ENCODE measurements at places on chromosomes 7 and 10.

GRCh38 chr7:118720632-118721031 lies 496.1 kb downstream of the ANKRD7 start:
- DNase-seq, result no peak

DNA sequence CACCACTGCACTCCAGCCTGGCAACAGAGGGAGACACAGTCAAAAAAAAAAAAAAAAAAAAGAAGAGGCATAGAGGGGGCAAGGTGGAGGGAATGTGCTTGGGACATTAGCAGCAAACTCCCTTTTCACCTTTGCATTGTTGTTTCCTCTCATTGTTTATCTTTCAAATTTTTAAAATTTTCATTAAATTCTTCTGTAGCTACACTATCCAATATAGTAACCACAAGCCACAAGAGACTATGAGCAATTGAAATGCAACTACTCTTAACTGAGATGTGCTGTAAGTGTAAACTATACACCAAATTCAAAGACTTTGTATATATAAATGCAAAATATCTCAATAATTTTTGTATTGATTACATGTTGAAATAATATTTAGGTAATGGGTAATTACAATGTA lies 43.4 kb downstream of the EBLN1 start:
- DNase-seq, result no peak

DNA sequence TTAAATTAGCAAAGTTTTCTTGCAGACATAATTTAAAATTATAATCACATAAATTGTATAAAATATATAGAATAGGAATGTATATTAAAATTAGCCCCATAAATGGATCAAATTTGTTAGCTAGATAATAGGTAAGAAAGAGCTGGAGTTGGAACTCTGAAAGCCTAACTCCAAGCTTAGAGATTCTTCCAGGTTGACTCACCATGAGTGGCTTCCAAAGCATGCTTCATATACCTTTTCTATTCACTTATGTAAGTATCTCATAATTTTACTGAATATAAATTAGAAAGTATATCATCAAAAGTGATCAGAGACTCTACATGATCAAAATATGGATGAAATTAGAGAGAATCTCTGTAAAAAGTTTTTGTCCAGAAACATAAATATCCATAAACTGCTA lies 320.7 kb upstream of the MAGI2 start:
- DNase-seq, result no peak

DNA sequence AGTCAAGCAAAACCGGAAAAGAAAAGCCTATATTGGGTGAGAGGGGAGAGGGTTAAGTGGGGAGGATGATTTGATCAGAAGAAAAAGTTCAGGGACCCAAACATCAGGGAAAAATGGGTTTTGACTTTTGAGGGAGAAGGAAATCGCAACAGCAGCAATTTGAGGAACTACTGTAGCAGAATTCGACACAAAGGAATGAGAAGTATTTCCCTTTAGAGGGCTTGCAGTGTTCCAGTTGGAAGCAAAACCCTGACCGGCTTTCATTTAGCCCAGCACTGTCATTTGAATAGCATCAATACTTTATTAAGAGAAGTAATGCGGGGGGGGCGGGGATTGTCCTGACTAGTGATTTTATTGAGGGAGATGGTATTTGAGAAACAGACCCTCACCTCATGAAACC lies 37.2 kb upstream of the GATA3 start:
- DNase-seq, result no peak

DNA sequence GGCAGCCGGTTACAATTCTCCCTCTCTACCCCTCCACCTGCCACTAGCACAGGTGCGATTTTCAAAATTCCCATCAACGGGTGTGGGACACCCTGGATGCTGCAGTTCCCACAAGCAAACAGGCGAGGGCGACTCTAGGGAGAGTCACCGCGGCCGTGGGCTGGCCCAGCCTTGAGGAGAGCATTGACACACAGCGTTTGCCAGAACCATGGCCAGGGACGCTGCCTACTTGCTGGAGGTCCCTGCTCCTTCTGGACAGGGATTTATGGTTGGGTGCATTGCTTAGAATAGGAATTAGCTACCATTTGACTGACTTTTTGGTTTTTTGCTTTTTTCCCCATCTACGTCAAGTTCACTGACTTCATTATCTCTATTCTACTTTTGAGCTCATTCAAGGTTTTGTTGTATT lies 19.0 kb upstream of the CLDN4 start:
- DNase-seq, result peak; percentile 25

DNA sequence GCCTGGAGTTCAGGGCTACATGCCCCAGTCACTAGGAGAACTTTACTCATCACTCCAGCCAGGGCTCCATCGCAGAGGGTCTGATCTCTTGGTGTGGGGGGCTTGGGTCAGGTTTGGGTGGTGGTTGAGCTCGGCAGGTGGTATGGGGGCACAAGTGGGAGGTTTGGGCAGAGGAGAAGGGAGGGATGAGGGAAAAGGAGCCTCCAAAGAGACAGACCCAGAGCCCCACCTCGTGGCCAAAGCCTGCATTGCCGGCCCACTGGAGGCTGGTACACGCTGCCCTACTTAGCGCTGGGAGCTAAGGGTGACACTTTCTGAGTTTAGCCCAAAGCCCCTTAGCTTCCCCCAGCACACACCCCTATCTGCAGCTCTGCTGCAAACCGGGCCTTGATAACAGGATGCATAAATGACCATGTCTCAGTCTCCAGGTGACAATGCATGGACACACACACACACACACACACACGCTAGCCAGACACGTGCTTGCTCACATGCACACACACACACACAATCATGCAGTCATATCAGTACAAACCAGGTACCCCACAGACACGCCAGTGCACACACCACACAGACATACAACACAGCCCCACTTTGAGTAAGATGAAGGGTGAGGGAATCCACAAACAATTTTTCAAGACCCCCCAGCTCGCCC lies 14.7 kb downstream of the LZTS2 start:
- peak; percentile 74 for DNase-seq

- DNase-seq, result no peak
Observed at GRCh38 chr7:138325434-138325833, 134.6 kb upstream of the TRIM24 start.

DNA sequence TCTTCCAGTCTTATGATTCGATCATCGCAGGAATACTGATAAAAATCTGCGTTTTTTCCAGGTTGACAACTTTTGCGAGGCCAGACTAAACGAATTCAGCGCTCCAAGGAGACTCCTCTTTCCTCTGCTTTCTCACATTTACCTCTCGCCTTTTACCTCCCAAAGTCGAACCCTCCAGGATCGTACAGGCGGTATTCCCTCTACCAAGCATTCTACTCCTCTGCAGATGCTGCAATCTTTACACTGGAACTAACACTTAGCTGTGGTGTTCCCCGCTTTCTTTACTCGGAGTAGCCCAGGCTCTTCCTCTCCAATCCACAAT lies 449 bp downstream of the NUDT5 start:
- no peak for DNase-seq

GRCh38 chr7:34438436-34438835 lies 219.6 kb upstream of the NPSR1 start:
- no peak for DNase-seq

GRCh38 chr10:87053111-87053510 lies 33.0 kb downstream of the FAM25A start:
- no peak for DNase-seq

- no peak for DNase-seq
Observed at GRCh38 chr7:74248156-74248555, 6.0 kb downstream of the RFC2 start.

- no peak for DNase-seq
Observed at GRCh38 chr7:27204851-27205322, 5.0 kb upstream of the HOXA13 start.

- DNase-seq, result no peak
Observed at GRCh38 chr7:112759905-112760304, 30.3 kb downstream of the TMEM168 start.

DNA sequence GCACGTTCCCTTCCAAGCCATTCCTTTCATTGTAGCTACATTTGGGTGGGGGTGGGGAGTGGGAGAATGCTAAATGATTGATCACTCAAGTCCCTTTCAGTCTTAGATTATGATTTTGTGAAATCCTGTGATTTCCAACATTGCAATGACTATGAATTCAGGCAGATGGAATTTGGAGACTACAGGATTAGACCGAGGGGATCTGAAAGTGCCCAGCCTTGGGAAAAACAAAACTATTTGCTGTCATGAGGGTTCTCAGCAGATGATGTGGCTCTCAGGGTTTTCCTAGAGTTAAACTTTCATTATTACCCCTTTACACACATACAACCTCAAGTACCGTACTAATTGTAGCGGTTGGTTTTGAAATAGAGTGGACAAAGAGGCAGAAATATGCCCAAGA lies 4.7 kb downstream of the MACROH2A2 start:
- DNase-seq, result no peak

DNA sequence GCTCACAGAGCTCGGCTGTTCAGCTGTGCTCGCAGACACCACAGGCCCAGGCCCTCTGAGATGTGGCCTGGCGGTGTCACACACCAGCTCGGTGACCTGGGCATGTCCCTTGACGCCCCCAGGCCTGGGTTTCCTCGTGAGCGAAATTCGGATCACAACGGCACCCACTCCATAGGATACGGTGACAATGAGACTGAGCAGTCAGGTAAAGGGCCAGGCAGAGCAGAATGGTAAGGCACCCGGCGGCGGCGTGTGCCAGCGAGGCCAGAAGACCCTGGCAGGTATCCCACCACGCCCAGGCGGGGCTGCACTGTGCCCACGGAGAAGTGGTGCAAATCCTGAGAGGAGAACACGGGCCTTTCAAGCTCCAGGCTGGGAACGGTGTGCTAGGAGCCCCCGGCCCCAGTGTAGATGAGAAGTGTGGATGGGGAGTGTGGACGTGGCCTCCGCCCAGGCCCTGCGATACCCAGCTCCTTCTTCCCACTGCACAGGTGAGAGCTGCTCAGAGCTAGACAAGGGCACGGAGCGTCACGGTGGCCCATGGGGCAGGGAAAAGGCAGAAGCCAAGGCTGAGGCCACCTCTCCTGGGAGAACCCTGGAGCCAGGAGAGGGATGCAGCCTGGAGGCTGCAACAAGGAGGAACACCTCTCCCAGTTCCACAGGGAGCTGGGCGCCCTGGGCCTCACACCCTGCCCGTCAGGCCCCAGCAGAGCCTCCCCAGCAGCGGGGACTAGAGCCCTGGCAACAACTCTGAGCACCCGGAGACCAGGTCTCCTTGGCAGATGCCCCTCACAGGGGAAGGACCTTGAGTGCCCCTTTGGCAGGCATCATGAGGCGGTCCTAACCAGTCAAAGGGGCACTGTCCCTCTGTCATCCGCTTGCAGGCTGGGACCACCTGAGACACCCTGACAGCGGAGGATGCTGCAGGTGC lies 219.1 kb downstream of the MAD1L1 start:
- DNase-seq, result no peak

- no peak for DNase-seq
Observed at GRCh38 chr10:102121739-102122372, 1.7 kb upstream of the LDB1 start.

GRCh38 chr7:129438281-129438838 lies 4.1 kb downstream of the STRIP2 start:
- DNase-seq, result no peak

DNA sequence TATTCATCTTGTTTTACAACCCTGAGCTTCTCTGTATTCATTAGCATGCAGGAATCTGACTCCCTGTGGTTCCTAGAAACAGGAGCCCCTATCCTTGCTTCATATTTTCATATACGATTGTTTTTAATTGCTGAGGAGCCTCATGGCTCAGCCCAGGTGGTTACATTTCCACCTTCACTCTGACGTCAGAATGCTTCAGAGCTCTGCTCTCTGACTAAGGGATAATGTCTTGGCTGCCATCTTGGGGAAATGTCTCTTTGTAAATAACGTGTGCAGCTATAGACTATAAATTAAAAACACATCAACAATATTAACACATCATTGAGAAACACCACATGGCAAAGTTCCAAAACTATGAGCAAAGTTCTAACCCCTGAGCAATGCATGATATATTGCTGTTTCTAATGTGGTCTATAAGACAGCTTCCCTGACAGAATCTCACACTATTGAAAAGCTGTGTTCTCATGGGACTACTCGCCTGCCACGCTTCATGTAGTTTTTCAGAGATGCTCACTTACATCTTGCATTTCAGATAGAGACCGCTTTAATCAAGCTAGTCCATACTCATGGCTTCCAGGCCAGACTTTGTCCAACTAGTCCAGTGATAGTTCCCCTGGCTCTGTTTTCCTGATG lies 227.0 kb downstream of the SORCS3 start:
- DNase-seq, result no peak

DNA sequence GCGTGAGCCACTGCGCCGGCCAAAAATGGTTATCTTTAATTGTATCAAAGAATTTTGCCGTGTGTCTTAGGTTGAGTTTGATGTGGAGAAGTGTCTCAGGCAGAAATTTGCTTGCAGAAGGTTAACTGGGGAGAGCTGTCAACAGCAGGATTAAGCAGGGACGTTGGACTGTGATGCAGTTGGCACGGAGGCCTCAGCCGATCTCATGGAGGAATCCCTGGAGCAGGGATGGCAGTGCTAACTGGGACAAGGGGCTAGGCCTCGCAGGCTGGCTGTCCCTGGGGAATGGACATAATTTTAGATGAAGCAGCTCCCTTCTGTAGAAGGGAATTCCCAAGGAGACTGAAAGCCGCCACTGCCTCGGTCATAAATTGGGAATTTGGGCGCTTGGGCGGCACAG lies 12.3 kb upstream of the KIF5B start:
- no peak for DNase-seq

DNA sequence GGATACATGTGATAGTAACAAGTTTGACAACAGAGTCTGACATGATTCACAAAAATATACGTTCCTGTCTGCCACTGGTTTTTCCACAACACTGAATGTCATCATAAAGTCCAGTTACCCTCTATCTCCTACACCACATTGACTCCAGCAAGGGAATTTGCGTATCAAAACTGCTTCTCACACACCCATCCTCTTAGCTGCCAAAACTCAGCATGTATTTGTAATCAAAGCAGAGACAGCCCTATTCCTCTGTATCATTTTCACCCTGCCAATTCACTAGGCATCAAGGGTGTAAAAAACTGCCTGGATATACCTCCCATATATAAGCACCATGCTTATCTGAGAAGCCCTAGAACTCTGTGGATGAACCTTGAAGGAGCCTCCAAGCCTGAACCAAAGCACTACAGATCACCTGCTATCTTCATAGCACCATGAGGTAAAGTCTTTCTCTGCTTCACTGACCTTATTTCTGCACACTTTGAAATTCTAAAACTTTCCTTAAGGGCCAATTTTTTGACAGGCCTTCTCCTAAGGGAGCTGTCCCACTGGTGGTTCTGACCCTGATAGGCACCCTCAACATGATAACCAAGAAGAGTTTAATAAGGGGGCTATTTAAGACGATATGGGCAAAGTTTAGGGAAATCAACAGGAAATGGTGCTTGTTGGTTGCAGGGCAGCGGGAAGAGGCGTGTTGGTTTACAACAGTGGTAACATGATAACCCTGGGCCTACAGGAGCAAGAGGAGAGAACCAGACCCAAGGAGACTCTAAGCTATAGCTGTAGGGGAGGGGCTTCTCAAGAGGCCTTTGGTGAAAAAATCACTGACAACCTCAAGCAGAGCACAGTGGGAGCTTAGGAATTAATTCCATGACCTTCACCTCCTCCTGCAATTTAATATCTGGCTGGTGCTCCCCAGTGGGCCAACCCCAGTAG lies at the start of gene IFIT1B:
Gene IFIT1B (plus strand): TSS at position 352 of the 933 bp plus-strand sequence. CDS start 80 bp downstream, at position 432.
- DNase-seq, result no peak

- no peak for DNase-seq
Observed at GRCh38 chr10:118251791-118252190, 90.3 kb downstream of the FAM204A start.

Data from CD4-positive, alpha-beta T cell (primary cell).